CD4-positive, alpha-beta T cell treated with Interleukin-2 at 100 ng/mL for 4 hours (primary cell): ENCODE measurements at places on chromosomes 5 and 9.

DNA sequence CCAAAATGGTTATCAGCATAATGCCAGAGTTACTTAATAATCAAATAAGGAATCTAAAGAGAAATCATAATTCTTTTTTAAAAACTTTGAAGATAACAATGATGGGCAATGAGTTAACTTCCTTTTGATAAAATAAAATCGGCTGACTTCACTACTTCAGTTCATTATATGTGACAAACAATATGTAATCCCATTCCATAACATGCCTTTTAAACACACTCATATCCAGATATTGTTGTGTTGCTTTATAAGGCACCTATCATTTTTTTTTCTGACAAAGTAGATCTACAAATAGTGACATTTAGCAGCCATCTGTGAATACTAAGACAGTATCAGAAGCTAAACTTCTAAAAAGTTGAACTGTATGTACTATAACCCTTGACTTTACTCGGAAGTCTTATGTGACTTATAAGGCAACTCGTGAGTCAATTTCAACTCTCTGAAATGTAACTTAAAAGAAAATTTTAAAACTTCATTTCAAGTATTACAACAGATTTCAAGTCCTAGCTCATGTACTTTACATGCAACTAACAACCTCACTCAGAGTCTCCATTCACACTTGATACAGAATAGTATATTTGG, 7.5 kb downstream of the ADAMTS6 start:
- no peak for DNase-seq

DNA sequence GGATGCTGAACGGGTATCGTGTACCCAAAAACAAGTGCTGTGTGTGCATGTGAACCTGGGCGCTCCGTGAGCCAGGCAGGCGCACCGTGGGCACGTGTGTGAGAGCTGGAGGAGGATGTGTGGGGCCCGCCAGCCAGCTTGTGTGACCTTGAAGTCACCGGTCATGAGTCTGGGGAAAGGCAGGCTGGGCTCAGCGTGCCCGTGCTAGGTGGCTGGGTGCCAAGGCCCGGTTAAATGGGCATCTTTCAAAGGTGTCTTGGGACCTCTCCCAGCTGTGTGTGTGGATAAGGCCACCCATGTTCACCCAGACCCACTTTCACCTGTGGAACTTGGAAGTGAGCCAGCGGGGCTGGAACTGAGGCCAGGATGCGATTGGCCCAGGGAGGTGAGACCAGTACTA, 3.4 kb downstream of the KCNT1 start:
- DNase-seq: no peak

DNA sequence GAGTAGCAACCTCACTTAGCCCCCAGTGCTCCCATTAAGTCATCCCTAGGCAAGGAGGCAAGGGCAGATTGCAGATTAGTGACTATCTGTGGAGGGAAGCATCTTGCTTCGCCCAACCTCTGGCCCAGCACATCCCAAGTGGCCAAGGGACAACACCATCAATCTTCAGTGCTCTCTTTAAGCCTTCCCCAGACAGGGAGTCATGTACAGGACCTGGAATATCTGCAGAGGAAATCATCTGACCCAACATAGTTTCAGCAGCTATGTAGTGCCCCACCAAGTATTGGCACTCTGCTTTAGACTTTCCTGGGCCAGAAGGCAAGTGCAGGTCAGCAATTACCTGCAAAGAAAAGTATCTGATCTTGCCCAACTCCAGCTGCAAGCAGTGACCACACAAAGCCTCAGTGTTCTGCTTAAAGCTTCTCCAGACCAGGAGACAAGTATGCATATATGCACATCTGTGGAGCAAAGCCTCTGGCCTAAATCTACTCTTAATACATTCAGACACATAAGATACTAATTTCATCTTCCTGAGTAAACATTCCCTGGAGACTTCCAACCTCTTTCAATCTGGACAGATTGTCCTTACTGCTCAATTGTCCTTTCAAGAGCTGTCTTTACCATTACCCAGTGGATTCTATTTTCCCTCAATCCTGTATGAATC, 224.8 kb upstream of the VLDLR start:
- no peak for DNase-seq

- DNase-seq: no peak
These were observed 92.9 kb downstream of the NDFIP1 start for GRCh38 chr5:142201471-142201887.

DNA sequence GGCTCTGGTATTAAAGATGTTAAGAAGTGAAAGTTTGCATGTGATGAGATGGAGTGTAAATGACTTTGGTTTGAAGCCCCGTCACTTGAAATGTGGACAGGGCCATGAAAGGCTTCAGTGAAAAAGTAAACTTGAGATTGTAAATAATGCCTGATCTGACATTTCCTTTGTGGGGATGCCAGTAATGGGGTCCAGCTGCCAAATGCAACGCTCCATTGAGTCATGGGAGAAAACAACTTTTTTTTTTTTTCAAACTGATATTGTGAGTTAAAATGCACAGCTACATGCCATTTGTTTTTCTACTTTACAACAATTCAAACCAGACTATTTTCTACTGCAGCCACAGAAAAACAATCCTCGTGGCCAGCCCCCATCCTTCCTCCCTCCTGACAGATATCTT, 327.0 kb upstream of the TNC start:
- DNase-seq: no peak

DNA sequence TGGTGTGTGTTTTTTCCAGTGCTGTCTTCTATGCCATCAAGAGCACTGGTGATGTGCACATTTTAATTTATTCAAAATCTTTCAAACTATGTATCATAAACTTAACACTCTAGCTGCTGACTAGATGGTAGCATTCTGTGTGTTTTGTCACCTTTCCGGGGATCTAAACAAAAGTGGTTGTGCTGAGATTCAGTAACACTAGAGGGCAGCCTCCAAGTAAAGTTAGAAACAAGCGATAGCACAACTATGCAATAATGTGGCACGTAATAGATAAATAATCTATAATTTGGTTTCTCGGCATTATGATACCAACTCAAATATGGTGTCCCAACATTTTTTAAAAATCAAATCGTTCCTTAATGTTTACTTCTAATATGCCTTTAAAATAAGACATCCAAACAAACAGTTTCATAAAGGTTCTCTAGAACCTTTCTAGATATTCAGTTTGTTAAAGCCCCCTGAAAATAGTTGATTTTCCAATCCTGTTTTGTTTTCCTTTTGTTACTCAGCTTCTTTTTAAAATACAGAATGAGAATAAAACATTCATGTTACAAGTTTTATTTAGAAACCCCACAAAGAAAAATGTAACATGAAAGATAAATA, 16.9 kb downstream of the SEMA6A start:
- DNase-seq: no peak

GRCh38 chr5:57664700-57665099, 182.1 kb upstream of the ACTBL2 start:
- no peak for DNase-seq

DNA sequence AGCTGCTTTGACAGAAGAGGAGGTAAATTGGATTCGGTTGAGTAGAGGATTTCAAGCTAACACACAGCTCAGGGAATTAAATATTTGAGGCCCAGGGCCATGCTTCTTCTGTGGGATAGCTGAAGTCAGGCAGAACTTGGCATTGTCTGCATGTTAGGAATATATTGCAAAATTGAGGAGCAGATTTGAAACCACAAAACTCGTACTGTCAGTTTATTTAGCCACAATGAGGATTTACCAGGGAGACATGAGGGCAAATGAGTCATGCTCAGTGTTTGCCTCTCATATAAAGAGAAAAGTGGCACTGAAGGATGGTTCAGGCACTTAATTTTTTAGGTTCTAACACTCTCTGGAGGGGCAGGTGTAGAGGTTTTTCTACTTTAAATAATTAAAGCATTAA, 83.0 kb upstream of the PRLR start:
- no peak for DNase-seq

DNA sequence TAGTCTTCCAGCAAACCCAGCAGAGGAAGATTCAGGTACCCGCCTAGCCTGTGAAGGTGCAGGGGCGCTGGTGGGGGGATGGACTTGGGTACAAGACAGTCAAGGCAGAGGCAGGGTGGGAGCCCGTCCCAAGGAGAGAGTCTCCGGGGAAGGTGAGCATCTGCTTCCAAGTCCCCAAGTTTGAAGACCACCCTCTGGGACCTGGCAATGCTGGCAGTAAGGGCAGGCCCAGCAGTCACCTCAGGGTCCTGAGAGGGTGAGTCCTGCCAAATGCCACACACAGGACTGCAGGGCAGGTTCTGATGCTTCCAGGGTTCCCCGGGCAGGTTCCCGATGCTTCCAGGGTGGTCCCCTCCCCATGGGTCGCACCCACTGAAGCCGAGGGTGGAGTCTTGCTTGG, 261.8 kb upstream of the IRX1 start:
- DNase-seq: no peak

GRCh38 chr5:83562071-83562606, 90.6 kb downstream of the VCAN start:
- no peak for DNase-seq

DNA sequence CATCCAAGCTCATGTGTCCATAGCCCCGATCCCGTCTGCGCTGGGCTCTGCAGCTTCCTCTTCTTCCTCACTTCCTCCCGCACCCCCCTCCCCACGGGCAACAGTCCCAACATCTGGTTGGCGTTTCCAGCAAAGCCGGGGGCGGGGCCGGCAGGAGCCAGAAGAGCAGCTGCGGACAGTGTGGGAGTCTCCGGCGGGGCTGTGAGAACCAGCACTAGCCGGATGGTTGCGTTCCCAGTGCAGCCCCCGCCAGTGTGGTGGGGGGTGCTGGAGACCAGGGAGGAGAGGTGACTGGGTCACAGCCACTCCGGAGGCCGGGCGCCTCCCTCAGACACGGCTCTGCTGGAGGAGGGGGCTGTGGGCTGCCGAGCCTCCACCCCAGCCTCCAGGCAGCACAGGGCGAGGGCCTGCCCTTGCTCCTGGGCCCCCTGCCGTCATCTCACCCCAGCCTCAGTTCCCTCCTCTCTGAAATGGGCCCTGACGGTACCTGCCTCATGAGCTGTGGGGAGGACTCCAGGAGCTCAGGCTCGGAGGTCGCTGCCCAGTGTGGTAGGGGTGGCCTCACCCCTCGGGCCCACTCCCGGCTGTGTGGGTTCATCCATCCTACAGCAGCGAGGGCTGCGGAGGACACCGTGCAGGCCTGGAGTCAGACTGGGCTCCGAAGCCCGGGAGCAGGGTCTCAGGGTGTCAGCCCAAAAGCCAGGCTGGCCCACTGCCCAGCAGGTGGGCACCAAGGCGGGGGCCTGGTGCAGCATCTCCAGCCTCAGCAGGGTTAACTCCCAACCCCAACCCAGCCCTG, 41.5 kb upstream of the NOTCH1 start:
- DNase-seq: no peak

- DNase-seq: no peak
These were observed 42.2 kb upstream of the TNFSF8 start for GRCh38 chr9:114972510-114973136.

DNA sequence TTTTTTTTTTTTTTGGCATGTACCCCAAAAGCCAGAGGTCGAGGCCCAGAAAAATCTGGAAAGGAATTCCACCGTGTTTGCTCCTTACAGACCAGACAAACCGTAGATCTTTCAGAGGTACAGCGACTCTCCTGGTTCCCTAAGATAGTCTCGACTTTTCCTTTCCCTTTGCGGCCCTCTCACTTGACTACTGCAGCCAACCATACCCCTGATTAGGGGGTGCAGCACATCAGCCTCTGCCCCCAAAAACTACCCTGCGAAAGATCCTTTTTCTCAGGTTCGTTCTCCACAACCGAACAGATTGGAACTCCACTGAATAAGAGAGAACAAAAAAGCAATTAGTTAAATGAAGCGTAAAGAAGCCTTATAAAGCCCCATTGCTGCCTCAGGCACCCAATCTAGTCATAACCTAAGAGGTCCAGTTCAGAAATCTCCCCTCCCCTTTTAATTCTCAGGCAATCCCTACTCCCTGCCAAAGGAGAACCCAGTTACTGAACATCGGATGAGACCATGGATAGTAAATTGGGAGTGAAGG, 379 bp upstream of the TICAM2 start:
- no peak for DNase-seq

DNA sequence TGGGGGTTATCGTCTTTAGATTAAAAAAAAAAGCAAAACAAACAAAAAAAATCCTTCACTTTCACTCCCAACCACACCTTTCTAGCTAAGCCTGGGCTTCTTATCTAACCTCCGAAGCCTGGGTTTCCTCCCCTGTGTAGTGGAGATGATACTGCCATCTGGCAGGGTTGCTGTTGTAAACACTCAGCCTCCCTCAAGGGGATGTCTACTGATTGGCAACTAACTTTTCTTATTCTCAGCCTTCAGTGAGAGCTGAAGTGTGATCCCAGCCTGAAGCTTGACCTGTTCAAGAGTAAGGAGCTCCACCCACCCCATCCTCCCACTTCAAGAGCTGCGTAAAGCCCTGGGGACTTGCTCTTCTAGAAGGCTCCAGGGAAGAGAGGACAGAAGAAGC, 21.5 kb upstream of the WWC1 start:
- DNase-seq: no peak

DNA sequence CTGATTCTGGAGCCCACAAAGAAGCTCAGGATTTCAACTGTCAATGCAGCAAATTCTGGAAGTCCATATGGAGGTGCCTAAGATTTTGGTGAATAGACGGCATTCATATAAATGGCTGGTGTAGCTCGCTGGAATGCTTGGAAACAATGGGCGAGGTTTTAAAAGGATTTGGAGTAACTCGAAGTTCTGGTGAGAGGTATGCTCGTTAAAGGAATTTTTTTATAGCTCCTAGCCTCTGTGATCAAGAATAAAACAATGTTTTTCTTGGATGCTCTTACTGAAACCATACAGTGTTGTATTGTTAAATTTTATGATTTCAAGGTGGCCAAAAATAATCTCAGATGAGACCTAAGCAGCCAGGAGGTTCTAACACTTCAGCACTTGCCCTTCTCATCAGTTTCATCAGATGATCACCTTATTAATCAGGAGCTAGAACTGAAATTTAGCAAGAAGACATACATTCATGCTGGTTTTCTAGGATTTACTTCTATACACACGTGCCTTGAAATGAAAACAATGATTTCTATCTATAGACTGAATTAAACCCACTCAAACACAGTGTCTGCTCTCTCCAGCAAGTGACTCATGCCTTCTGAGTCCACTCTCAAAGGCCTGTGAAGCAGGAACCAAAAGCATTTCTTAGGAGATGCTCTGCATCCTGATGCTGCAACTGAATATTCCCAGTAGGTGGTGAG, 79.2 kb downstream of the OTULIN start:
- DNase-seq: no peak

GRCh38 chr9:98031169-98031568, 25.4 kb upstream of the NANS start:
- DNase-seq: no peak

DNA sequence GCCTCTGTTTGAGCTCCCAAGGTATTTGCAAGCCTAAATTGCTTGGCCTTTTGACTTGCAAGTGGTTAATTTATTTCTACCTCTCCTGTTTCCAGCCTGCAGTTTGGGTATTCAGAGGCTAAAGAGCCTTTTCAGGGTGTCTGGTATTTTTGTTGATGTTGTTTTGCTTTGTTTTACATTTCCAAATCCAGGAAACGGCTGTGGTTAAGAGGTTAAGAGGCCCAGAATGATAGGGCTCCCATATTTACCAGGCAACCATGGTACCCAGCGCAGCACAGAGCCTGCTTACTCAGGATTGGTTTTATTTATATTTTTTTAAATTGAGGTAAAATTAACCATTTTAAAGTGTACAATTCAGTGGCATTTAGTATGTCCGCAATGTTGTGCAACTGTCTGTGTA, 92.1 kb downstream of the PDZD2 start:
- DNase-seq: peak; percentile 3
